ENCODE measurements at places on chromosomes 11 and 22. TPM values are rescaled to one million over a fixed set of nuclear protein-coding genes. Genes with fewer than 3 reads are reported as not detected.

Gene OR5I1
- not detected for total RNA-seq

Gene PATE1
- not detected for total RNA-seq

Gene PPP6R3
- 84.7 TPM for total RNA-seq

Gene MPPED2
- total RNA-seq: not detected

Gene CLDN5
- not detected for total RNA-seq

Gene OR52B2
- not detected for total RNA-seq

Gene C22orf31
- not detected for total RNA-seq

Gene PKNOX2
- total RNA-seq: not detected
